ENCODE measurements at places on chromosomes 11 and 22.

DNA sequence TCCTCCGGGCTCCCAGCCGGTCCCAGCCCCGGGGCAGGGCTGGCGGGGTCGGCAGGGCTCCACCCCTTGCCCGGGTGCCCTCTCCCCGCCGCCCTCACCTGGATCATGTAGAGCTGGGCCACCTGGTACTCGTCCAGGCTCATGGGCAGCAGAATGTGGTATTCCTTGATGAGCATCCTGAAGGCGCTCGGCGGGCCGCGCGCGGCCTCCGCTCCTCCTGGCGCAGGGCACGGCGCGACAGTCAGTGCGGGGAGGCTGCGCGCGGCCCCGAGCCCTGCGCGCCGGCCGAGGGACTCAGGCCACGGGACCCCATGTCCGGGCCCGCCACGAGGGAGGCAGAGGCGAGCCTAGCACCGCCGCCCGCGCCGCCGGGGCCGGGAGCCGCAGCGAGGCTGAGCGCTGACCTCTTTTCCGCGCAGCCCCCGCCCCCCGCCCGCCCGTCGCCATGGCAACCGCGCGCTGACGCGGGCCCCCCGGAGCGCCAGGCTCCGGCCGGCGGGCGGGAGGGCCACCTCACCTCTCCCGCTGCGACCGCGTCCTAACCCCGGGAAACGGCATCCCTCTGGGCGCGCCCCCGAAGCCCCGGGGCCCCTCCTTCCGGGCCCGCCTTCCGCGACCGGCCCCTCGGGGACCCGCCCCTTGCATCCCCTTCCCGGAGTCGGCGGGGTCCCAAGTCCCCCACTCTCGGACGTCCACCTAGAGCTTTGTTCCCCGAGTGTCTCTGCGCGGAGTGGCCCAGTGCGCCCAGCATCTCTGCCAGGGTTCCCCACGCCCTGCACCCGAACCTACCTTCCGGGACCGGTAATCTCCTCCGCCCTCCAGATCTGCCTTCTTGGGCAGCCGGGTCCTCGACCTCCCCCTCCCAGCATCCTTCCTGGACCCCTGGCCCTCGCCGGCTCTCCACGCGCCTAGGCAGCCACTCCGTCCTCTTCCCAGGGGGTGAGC lies 886 bp downstream of the PITPNM1 start:
- no peak for DNase-seq

- DNase-seq = no peak
Observed at GRCh38 chr11:44243086-44243485, 66.9 kb downstream of the ALX4 start.

- no peak for DNase-seq
Observed at GRCh38 chr11:122634501-122634900, 21.0 kb upstream of the UBASH3B start.

DNA sequence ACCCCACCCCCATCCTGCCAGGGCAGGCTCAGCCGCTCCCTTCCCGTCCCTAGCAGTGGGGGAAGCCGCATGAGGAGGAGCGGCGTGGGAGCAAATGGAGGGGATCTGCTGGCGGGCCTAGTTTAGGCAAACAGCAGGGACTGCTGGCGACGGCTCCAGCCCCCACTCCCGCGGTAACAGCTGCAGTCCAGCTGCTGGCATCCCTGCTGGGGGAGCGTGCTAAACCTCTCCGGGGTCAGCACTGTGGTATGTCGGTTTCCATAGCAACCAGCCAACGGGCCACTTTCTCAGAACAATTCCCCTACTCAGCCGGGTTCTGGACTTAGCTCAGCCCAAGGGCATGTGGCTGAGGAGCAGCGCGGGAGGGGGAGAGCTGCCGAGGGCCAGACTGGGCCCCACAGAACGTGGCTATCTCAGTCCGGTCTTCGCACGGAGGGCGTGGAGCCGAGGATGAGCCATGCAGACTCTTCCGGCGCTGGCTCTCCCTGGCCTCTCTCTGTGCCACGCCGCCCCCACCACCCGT lies 98.8 kb downstream of the PKNOX2 start:
- peak; percentile 87 for DNase-seq

DNA sequence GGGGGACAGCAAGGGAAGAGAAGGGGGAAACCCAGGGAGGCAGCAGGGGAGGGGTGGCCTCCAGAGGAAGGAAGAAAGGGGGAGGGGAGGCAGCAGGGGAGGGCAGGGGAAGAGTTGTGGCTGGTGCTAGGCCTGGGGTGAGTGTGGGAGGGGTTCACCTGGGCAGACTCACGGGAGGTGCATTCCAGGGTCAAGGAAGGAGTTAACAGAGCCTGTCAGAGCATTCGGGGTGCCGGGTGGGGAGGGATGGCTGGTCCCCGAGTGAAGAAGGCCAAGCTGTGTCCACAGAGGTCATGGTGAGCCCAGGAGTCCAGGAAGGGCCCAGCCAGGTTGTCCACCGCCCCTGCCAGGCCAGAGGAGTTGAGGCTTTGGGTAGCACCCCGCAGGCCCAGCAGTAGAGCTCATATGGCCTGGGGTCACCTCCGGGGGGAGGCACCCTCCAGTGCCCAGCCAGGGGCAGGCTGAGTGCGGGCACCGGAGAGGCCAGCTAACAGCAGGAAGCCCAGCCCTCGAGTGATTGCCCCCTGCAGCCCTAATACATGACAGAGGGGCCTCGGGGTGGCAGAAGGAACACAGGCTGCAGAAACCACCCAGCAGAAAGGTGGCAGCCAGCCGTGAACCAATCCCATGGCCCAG lies 31.1 kb upstream of the PPARA start:
- no peak for DNase-seq

- no peak for DNase-seq
Observed at GRCh38 chr22:20536590-20537324, 29.3 kb downstream of the MED15 start.

- no peak for DNase-seq
Observed at GRCh38 chr11:76624500-76625379, 45.8 kb downstream of the LRRC32 start.

DNA sequence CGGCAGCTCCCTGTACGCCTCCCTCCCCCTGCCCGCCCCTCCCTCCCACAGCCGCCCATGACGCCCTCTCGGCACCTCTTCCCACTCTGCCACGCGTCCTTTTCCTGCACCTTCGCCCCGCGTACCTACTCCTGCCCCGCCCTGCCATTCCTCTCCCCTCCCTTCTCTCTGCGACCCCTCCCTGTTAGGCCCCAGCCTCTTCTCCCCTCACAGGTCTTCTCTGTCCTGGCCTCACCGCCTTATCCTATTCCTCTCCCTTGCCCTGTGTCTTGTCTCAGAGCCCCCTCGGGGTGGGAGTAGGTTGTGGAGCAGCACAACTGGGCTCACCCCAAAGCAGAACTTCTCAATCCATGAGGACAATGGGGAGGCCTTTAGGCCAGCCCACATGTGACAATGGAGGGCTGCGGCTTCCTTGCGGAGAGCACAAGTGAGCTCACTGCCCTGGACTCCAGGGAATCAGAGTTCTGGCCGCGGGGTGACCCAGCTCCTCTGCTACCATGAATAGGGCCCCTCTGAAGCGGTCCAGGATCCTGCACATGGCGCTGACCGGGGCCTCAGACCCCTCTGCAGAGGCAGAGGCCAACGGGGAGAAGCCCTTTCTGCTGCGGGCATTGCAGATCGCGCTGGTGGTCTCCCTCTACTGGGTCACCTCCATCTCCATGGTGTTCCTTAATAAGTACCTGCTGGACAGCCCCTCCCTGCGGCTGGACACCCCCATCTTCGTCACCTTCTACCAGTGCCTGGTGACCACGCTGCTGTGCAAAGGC lies 539 bp downstream of the SLC35C1 start:
- no peak for DNase-seq

DNA sequence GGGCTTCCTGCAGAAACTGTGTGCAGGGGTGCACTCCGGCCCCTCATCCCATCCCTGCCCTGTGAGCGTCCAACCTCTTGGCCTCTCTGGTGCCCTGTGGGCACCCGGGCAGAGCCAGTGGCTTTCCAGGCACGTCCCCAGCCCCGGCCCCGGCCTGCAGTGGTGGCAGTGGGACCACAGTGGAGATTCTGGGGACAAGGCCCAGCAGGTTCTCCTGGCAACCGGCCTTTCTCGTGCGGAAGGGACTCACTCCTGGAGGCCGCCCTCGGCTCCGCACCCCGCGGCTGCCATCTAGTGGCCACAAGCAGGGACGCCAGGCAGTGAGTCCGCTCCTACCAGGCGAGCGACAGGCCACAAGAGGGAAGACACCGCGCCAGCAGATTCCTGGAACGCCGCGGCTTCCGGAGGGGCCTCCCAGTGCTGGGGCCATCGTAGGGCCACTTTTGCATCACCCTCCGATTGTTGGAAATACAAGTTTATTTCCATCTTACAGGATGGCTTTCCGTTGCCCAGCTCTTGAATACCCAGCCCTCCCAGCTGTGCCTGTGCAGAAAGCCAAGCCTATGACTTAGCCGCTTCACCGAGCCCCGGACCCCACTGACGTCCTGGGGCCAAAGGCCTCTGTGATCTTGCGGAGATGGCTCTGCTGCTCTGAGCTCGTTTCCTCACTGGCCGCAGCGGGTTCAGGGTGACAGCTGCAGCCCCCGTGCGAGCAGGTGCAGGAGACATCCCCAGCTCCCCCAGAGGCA lies 357.3 kb downstream of the CTTN start:
- DNase-seq = no peak

DNA sequence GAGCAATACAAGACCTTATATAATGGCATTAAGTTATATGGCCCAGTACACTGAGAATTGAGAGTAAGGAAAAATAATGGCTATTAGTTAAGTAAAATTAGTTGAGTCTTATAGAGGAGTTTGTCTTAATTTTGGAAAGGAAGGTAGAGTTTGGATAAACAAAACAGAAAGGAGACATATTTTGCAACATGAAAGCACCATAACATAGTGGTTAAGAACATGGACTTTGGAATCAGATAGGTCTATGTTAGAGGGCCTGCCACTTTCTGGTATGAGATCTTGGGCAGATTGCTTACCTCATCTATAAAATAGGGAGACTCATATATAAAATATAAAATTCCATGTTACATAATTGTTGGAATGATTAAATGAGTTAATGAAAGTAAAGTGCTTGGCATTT lies 68.9 kb downstream of the CSTPP1 start:
- DNase-seq = no peak

DNA sequence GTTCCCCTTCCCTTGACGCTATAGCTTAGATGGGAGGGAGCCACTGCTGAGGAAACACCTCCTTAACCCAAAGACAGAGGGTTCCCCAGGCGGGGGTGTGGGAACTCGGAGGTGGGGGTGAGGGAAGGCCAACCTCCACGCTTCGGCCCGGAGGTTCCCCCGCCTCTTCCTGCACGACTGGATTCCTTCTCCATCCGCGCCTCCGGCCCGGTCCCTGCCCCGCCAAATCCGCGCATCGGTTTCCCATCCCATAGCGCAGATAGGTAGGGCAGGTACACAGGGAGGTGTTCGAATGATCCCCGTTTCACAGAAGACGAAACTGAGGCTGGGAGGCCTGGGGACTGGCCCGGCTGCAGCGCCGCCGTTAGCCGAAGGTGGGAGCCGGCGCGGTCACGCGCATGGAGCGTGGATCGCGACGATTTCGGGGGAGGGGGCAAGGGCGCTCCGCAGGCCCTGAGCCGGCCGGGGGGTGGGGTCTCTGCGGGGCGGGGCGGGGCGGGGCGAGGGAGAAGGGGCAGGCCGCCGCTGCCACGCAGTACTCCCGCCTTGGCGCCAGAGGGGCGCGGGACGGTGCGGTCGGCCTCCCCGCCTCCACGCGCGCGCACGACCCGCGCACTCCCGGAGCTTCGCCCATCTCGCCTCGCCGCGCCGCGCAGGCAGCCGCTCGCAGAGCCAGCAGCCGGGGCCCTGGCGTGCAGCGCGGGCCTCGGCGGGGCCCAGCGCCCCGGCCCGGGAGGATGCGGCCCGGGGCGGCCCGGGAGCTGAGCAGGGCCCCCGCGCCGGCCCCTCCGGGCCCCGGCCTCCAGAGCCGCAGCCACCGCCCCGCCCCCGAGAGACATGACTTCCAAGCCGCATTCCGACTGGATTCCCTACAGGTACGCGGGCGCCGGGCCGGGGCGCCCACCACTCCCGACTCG lies at the start of gene TUB:
Gene TUB (plus strand): TSS at position 538 of the 917 bp plus-strand sequence. CDS start 300 bp downstream, at position 838.
- no peak for DNase-seq

GRCh38 chr11:26841818-26842473 lies 120.1 kb upstream of the SLC5A12 start:
- DNase-seq = no peak

DNA sequence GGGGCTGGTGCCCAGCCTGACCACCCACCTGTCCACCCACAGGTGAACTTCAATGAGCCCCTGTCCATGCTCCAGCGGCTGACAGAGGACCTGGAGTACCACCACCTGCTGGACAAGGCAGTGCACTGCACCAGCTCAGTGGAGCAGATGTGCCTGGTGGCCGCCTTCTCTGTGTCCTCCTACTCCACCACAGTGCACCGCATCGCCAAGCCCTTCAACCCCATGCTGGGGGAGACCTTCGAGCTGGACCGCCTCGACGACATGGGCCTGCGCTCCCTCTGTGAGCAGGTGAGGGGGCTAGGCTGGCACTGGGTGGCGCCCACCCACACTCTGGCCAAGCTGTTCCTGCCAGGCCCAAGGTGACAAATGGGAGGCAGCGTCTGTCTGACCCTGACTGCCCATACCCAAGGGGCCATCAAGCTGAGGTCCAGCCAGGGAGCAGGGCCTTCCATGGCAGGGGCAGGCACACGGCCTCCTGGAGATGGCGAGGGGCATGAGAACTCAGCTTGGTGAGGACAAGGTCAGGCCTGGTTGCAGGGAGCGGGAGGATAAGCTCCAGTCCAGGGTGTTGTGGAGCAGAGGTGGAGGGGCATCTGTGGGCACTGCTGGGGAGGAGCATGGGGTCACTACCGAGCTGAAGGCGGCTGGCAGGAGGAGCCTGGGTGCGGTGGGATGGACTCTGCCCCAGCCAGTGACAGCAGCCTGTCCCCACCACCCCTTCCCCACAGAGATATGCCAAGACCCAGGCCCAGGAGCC lies 77.7 kb downstream of the MORC2 start:
- peak; percentile 69 for DNase-seq

DNA sequence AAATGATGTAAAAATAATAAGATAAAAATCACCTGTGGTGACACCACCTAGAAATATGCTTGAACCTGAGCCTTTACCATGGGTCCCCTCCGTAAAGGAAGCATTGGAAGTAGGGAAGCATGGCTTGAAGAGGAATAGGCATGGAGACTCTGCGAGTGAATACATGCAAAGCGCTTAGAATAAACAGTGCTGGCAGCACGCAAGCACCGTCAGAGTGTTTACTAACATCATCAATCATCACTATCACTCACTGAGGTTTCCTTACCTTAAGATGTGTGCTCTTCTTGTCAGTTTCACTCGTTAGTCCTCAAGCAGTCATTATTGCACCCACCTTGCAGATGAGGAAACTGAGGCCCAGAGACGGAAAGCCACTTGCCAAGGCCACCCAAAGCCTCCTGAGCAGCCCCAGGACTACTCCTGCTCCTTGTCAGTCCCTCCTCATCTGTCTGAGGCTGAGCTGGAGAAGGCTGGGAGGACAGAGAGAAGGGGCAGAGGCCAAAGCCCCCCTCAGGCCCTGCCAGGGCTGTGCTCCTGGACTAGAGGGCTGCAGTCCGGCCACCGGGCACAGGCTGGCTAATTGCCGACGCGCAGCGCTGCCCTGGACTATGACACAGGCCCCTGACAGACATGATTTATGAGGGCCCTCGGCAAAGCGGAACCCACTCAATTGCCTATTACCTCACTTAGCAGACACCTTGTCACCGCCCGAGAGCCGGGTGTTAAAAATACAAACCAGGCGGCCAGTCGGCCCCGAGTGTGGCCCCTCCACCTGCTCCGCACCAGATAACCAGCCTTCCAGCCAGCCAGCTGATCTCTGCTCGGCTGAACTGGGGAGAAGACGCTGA lies 168.9 kb downstream of the MN1 start:
- no peak for DNase-seq

Measured in coronary artery (tissue), 2 donors.